Astrocyte of the cerebellum (primary cell): ENCODE measurements at places on chromosomes 11 and 22.
A peak's percentile ranks its signal among the peaks of the same experiment; 100 is the strongest.

- DNase-seq, result no peak
These were observed 37.7 kb upstream of the IGLL5 start for GRCh38 chr22:22849640-22850610.

GRCh38 chr11:107882095-107882820 is 23.7 kb upstream of the SLC35F2 start:
- no peak for DNase-seq

DNA sequence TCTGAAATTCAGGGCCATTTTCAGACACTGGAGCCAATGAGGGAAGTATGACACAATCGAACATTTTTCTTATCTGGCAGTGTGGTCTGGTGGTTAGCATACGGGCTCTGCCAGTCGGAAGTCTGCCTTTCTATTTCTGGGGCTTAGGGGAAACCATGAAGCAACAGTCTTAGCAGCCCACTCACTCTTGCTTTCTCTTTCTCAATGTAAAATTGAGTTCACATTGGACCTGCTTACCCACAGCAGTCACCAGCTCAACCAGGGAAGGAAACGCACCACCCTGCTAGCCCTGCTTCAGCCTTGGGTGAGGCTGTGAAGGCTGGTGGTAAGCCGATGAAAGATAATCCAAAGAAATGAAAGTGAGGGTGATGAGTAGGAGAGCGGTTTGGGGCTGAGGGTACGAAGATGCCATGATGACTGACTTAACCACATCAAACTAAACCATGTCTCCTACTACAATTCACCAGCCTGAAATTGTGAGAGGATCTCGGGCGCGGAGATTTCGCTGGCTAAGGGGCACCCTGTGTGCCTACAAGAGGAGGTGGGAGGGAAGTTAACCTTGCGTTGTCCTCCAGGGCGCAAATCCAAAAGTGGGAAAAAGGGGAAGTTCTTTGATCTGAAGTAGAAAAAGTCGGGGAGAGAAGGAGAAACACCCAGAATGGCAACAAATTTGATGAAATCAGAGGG is 2.0 kb upstream of the LMO2 start:
- no peak for DNase-seq

DNA sequence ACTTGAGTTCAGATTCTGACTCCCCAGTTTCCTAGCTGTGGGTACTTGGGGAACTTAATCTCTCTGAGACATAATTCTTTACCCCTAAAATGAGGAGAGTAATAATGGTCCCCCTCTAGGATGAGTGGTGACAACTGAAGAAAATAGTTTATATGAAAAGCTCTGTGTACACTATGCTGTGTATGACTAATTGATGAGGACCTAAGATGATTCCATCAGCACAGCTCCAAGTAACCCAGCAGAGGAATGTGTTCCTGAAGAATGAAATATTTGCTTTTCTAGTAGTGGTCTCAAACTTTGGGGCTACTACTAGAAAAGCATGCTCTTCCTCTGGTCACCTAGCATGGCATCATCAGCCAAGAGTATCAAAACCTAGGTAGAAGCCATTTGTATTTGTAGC is 217.3 kb upstream of the NARS2 start:
- DNase-seq, result no peak

- DNase-seq, result no peak
These were observed 10.2 kb downstream of the OMP start for GRCh38 chr11:77112641-77113381.

DNA sequence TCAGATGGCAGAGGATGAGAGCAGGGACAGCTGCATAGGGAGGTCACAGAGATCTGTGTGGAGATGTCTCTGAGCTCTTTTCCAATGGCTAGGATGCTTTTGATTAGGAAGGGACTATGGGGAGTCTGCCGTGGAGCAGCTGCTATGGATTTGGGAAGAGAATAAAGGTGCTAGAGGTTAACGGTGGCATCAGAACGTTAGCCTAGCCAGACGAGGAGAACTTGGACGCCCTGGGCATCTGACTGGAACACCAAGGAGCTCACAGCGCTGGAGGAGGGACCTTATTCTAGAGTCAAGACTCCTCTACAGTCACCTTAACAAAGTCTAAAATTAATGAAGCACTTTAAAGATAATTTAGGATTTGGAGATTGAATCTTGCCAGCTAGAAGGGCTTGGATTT is 157.2 kb upstream of the B3GAT1 start:
- no peak for DNase-seq

GRCh38 chr22:35742342-35743100 is 24.8 kb downstream of the APOL5 start:
- peak; percentile 83 for DNase-seq

- no peak for DNase-seq
These were observed 9.6 kb downstream of the GNAZ start for GRCh38 chr22:23079814-23080521.

DNA sequence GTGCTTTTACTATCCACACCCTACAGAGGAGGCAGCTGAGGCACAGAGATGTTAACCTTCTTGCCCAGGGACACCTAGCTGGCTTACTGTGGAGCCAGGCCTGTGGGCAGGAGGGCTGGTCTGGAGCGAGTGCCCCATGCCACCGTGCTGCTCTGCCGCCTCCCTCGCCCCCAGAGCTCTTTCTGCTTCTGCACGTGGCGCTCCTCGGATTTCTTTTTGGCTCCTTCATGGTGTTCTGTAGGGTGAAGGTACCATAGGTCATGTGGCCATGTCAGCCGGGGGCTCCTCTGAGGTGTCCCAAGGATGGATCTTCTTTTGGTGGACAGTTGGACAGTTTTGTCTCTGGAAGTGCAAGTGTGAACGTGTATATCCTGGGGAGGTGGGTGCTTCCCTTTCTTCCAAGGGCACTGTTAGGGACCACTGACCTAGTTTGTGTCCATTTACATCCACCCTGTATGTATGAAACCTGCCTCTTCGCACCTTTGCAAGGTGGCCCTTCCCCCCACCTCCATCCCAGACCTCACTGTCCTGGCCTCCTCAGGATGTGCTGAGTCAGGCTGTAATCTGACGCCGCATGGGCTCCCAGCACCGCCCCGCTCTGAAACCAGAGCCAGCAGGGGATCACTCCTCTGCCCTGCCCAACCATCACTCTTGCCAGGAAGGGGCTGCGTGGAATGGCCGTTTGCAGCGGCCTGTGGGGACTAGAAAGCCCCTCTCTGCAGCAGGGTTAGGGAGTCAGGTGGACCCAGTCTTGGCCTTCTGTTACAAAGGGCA is 31.7 kb downstream of the POLR3H start:
- DNase-seq, result peak; percentile 53

- peak; percentile 62 for DNase-seq
These were observed 18.5 kb downstream of the FIBIN start for GRCh38 chr11:27012234-27012921.

GRCh38 chr22:36201630-36202319 is at the start of gene APOL4:
TSS of gene APOL4 (minus strand) at chr22:36201809. CDS start at chr22:36201734, 75 bp downstream.
- DNase-seq, result peak; percentile 18

DNA sequence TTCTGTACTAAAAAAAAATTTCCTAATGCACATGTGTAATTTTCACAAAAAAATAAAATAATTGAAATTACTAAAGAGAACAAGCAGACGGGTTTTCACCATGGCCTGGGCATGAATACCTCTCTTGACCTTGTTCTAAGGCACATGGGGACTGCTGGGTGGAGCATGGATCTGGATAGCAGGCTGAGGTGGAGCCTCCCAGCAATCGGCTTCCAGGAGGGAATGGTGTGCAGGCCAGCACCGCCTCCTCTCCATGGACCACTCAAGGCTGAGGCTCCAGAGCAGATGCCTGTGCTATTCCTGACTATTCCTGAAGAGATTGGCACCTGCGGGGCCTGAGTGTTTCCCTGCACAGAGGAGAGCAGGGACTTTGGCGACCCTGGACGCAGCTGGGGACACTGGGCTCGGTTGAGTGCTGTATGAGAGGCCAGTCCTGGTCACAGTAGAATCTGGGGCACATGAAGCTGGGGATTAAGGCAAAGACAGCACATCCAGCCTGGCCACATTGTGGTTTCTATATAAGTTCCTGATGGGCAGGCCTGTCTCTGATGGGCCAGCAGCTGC is 963.6 kb downstream of the BRD1 start:
- DNase-seq, result no peak

DNA sequence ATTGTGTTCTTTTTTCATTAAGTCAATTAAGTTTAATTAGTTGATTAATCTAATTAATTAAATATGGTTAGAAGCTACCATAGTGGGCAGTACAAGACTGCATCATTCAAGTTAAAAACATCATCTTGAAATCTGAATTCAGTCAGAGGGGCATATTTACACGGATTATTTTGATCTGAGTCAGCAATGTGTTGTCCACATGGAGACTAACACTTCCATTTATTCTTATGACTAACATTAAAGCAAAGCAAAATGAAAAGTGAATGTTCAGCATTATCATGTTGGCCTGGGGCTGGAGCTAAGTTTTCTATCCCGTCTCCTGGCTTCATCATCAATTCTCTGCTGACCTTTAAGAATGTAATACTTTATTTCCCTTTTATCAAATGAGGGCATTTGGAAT is 17.3 kb downstream of the FLI1 start:
- DNase-seq, result no peak

DNA sequence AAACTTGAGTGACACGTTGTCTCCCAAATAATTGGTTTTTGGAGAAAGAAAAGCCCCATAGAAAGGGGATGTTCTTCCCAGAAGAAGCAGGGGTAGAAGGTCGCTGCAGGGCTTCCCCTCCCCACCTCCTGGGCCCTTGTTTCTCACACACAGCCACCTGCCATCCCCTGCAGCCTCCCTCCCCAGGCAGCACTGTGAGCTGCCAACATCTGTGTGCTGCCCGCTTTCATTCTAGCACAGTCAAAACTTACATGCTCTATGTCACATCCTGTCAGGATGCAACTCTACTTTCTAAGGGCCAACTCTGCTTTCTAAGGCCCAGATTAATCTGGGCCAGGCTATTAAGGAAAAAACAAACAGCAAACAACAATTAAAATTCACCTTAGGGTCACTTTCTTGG is 309.4 kb upstream of the ZC3H12C start:
- DNase-seq, result no peak

DNA sequence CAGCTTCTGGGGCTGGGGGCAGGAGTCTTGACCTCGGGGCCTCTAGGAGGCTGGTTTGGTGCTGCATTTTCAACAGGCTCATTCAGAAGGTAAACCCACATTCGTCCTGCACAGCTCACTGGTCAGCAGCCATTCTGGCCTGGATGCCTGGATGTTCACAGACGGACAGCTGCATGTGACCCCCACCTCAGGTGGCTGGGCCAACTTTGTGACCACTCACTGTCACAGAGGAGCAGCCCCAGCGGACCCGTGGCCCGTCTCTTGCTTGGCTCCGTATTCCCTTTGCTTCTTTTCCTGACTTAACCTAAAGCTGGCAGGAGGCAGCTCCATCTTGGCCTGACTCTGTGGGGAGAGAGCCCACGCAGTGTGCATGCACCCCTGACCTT is 8.2 kb downstream of the DGCR8 start:
- DNase-seq, result no peak

- no peak for DNase-seq
These were observed 324.2 kb downstream of the MIAT start for GRCh38 chr22:26981541-26981940.

GRCh38 chr11:121794671-121795141 is 321.3 kb downstream of the BLID start:
- DNase-seq, result no peak

DNA sequence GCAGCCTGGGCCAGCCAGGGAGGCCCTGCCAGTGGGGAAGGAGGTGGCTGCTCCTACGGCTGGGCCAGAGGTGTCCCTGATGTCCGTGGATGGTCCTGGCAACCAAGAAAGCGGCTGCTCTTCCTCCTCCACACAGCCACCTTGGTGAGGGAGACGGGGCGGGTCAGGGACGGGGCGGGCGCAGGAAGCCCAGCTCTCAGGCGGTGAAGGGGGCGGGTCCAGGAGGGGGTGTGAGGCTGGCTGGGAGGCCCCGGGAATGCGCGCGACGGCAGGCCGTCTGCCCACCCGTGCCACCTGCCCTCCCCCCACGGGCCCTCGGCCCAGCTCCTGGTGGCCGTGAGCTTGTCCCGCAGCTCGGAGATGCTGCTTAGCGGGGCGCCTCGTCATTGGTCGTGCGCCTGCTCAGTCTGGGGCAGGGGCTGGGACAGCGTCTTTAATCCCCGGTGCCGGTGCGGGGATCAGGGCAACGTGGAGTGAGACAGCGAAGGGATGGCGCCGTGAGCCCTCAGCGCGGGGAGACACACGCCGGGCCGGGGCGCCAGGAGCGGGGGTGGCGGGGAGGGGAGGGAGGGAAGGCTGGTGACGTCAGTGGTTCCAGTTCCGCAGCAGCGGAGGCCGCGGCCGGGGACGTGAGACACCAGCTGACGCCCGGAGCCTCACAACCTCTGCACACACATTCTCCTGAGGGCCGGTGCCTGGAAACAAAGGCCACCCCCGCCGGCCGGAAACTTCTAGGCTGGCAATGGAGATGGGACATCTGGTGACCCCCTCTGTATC is 6.7 kb upstream of the BRSK2 start:
- no peak for DNase-seq

GRCh38 chr11:47589977-47590861 is 3.7 kb downstream of the FAM180B start:
- no peak for DNase-seq

DNA sequence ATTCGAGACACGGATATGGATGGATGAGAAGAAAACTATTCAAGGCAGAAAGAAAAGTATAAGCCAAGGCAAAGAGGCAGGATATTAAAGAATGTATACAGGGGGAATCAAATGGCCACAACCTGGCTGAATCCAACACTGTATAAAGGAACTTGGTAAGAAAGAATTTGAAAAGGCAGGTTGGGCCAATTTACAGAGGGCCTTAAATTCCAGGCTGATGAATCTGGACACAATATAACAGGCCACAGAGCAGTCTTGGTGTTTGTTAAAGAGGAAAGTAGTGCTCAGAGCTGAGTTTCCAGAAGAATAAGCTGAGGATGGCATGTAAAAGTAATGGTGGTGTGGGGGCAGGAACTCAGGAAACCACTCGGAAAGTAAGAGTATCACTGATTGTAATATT is 72.3 kb upstream of the POU2AF2 start:
- peak; percentile 13 for DNase-seq

DNA sequence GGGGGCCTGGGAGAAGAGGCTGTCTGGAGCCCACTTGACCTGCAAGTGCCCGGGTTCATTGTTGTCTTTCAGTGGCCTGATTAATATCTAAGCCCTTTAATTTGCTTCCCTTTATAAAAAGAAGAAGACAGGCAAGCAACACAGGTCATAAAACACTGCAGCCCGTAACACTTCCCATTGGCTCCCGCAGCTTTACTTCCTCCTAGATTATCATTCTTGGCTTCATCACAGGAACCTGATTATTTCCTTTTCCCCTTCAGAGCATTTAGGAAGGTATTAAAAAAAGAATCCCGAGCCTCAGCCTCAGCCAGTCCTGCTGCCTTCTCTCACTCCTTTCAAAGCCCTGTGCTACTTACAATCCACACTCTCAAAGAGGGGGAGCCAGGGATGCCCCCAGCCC is 183.2 kb downstream of the GRIK4 start:
- DNase-seq, result no peak

DNA sequence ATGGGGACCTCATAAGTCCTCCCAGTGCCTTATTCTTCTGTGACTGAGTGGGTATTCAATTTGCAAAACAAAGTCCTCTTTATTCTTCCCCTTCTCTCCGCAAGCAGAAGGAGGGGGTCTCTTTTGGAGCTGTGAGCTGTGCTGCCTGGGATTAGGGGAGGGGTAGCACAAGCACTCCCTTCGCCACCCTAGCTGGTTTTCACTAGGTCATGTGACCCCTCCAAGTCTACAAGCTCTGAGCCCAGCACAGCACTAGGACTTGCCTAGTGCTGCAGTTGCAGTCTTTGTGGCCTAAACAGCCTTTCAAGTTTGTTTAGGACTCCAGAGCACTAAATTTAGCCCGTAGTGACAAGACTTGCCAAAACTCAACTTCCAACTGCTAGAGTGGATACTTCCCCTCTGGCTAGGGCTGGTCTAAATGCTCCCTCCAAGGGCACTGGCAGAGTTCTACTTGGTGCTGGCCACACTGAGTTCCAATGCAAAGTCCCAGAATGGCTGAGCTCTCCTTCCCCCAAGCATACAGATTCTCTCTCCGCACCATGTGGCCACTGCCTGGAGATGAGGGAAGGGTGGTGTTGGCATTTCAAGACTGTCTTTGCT is 25.4 kb downstream of the TAF1D start:
- no peak for DNase-seq
